ENCODE measurements at places on chromosomes 2 and 18.

DNA sequence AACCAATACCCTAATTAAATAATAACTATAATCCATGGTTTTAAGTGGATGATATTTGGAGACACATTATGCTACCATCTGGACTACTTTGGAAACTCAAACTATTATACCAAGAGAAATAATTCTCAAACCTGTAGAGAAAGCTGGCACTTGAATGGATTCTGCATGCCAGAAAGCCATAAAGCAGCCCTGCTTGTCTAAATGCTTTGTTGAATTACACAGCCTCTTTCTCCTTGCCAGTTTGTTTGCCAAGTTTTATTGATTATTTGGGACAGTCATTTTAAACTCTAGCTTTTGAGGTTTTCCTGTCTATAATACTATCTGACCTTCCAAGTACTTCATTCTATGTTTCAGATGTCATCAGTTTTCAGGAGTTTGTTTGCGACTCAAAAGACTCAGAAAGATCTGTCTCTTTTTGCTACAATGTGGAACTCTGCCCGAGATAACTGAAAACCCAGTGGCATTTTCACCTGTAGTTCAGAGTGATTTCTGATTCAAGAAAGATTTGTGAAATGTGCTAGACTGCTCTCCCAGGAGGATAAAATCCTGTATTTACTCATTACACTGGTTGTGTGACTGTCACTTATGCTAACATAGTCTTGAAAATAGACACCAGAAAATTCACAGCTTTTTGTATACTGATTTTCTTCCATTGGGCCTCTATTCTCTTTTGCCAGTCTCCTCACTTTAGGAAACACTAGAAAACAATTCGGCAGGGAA is 29.2 kb upstream of the MBOAT2 start:
- DNase-seq = no peak

DNA sequence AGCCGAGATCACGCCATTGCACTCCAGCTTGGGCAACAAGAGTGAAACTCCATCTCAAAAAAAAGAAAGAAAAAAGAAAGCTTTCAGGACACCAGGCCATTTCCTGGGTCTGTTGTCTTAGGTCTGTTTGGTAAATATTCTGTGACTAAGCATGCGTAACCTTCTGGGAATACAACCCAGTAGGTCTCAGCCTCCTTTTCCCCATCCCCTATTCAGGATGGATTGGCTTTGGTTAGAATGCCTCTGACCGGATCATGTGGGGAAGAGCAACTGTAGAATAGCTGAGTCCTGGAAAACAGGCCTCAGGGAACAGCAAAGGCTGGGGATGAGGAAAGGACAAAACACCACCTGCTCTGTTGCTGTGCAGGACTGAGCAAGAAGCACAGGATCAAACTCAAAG is 1.6 kb upstream of the PDCL3 start:
- DNase-seq = no peak

GRCh38 chr18:23397907-23398306 is 55.2 kb upstream of the RIOK3 start:
- DNase-seq = no peak

GRCh38 chr2:136006658-136007057 is 21.2 kb upstream of the DARS1 start:
- DNase-seq = no peak

GRCh38 chr2:144006139-144006538 is 513.8 kb downstream of the ZEB2 start:
- DNase-seq = no peak

DNA sequence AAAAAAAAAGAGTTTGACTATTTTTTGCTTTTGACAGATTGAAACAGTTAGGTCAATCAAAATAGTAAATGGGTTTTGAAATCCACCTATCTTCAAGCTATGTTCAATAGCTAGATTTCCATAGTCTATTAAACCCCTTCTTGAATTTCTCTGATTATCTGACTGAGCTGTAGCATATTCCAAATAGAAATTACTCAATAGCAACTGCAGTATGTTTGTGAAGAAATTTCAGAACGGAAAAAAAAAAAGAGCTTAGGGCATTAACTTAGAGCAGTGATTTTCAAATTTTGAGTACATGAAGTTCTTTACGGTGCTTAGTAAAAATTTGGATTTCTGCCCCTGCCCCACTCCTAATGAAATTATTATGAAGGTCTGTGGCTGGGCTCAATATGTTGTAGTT is 432.3 kb downstream of the LRP1B start:
- DNase-seq = no peak

DNA sequence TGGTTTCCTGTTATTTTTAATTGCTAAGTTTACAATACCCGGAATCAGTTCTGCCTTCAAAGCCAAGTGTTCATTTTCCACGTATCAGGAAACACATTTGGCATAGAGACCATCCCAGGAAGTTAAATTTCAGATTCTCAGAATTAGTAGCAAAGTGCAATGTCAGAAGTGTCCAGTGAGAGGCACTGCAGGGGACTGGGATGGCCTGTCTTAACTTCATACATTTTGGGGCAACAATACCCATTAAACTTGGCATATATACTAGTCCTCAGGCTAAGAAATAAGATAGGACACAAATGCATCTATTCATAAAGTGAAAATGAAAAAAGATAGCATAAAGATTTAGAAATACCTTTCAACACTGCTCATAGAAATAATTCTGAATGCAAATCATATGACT is 1.5 kb upstream of the IL1RL2 start:
- no peak for DNase-seq

- DNase-seq = no peak
These were observed 119.0 kb downstream of the GCA start for GRCh38 chr2:162462911-162463310.

- no peak for DNase-seq
These were observed 20.6 kb downstream of the MBD2 start for GRCh38 chr18:54203914-54204313.

- DNase-seq = no peak
These were observed 12.9 kb downstream of the FZD7 start for GRCh38 chr2:202046572-202046971.

DNA sequence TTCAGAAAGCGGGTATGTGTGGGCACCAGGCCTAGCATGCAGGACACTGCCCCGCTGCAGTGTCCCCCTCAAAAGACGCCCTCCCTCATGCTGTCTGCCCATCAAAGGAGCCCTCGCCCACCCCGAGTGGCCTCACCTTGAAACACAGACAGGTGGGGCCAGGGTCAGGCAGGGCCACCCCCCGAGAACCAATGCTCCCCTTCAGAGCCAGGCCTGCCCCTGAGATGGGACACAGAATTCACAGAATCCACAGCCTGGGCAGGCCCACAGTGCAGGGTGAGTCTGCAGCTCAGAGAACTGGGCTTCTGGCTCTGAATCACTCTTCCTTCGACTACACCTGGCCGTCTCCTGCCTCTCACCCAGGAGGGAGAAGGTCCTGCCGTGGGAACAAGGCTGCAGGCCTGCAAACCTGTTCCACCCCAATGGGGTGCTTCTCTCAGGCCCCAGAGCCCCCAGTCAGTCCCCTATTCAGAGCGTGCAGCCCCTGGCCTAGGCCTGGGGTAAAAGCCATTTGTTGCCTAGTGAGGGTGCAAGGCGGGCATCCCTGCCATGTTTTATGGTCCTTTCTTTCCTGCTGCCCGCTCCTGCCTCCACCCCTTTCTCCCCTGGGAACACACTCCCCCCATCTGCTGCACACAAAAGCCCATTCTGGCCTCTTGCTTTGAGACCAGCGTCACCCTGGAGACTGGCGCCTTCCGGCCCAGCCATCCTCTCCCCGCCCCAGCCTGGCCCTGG is 11.3 kb upstream of the ARHGEF4 start:
- no peak for DNase-seq

- no peak for DNase-seq
These were observed 104.6 kb upstream of the CTDP1 start for GRCh38 chr18:79574938-79575525.

DNA sequence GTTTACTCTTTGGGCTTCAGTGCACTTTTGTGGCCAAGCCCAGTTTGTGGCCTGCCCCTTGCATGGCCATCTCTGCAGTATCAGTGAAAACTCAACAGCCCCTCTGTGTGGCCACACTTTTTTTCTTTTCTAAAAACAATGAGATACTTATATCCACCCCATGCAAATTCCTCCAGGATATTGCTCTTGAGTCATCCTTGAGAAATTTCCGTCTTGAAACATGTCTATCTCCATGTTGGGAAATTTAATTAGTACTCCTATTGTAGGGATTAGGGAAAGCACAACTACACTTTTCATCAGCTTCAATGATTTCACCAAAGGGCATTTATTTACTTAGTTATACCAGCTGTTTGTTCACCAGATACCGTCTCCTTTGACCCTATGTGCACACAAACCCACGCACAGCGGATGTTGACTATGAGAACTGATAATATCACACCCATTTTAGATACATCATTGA is 993.1 kb downstream of the TSN start:
- DNase-seq = no peak

- DNase-seq = no peak
These were observed 36.7 kb downstream of the EN1 start for GRCh38 chr2:118810766-118811165.

- DNase-seq = no peak
These were observed 557.9 kb downstream of the DCC start for GRCh38 chr18:52897611-52898484.

- no peak for DNase-seq
These were observed 85.0 kb downstream of the TFCP2L1 start for GRCh38 chr2:121200011-121200347.

- no peak for DNase-seq
These were observed 34.9 kb upstream of the RNF138 start for GRCh38 chr18:32056613-32057358.

DNA sequence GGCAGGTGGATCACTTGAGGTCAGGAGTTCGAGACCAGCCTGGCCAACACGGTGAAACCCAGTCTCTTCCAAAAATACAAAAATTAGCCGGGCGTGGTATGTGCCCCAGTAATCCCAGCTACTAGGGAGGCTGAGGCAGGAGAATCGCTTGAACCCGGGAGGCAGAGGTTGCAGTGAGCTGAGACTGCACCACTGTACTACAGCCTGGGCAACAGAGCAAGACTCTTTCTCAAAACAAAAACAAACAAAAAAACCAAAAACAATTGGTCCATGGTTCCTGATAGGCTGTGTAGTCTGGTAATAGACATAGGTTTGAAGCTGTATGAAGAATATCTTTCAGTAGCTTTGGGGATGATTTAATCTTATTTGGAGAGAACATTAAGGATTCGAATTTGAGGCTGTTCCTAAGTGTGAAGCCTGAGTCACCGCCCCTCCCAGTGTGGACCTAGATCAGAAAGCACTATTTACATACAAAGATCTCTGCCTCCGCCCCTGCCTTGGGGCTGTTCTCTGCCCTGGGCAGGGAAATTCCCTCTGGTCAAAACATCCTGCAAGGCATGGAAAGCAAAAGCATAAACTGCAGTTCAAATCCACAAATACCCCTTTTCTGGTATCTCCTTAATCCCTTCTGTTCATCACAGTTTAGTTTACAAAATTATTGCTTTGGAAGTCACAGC is 52.8 kb upstream of the PMAIP1 start:
- DNase-seq = peak; percentile 80

GRCh38 chr2:8882094-8882493 is 44.7 kb upstream of the KIDINS220 start:
- no peak for DNase-seq

GRCh38 chr2:20071397-20072383 is 20.3 kb upstream of the LAPTM4A start:
- no peak for DNase-seq

GRCh38 chr2:196075196-196075595 is 6.6 kb upstream of the DNAH7 start:
- no peak for DNase-seq

DNA sequence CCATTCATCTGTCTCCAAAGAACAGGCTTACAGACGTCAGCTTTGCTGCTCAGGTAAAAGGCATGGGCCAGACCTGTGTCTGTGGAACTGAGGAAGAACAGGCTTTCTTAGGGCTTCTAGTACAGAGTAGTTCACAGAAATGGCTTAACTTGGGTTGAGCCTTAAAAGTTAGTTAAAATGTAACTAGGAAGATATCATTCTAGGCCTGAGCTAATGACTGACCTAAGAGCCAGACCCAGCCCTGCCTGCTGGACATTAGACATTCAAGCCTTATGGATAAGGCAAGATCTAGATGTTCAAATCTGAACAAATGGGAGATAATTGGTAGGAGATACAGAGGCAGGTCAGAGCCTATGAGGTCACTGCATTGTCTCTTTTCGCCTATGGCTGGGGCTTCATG is 73.9 kb upstream of the SLC14A2 start:
- DNase-seq = no peak

DNA sequence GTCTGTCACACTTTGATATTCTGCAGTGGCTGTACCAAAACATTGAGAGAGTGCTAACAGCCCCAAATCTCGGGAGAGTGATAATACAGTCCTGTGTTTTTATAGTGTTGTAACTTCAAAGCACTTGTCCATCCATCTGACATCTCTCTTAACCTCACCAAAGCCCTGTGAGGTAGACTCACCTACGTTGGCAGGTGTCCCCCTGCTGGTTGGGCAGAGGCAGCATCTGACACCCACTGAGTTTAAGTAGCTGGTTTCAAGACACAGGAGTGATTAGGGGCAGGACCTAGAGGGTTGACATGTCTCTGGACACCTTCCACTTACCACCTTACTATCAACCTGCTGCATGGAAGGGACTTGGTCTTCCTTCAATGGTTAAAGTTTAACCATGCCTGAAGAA is 22.9 kb downstream of the COLEC12 start:
- DNase-seq = peak; percentile 31

- DNase-seq = no peak
These were observed 12.2 kb downstream of the PLB1 start for GRCh38 chr2:28507796-28508764.

GRCh38 chr18:22423878-22424564 is 6.3 kb upstream of the CTAGE1 start:
- no peak for DNase-seq

DNA sequence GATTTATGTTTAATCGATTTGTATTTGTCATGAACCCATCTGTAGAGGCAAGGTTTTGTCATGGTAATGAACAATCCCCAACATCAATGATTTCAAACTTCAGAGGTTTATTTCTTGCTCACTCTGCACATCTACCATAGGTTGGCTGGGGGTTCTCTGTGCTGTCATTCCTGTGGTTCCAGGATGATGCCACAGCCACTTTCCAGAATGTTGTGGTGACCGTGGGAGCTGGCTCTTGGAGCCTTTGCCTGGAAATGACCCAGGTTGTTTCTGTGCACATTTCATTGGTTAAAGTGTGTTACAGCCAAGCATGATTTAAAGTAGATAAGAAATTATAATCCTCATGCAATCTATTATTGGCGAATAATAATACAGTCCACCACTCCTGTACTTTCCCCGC is 28.2 kb upstream of the EPAS1 start:
- no peak for DNase-seq

DNA sequence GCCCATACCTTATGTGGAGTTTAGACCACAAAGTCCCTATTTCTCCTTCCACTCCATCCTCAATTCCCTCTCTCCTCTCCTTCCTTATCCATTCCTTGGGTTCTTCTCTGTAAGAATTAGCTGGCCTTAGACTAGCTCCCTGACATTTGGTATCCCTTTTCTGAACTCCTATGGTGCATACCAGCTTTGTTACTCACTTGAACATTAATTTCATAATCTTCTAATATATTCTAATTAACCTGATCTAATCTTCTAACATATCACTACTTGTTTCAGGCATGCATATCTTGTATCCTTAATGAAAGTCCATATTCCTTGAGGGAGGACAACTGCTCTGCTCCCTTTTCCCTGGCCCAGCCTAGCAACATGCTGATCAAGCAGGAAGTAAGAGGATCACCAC is 66.4 kb downstream of the EHD3 start:
- DNase-seq = no peak

GRCh38 chr2:54382601-54383000 is 73.5 kb upstream of the SPTBN1 start:
- no peak for DNase-seq

- no peak for DNase-seq
These were observed 75.0 kb upstream of the RBBP8 start for GRCh38 chr18:22858121-22858520.
